ENCODE measurements at places on chromosomes 12 and 14.
A peak's percentile ranks its signal among the peaks of the same experiment; 100 is the strongest.

- no peak for DNase-seq
Observed at GRCh38 chr14:65904988-65905387, 492.5 kb downstream of the FUT8 start.

DNA sequence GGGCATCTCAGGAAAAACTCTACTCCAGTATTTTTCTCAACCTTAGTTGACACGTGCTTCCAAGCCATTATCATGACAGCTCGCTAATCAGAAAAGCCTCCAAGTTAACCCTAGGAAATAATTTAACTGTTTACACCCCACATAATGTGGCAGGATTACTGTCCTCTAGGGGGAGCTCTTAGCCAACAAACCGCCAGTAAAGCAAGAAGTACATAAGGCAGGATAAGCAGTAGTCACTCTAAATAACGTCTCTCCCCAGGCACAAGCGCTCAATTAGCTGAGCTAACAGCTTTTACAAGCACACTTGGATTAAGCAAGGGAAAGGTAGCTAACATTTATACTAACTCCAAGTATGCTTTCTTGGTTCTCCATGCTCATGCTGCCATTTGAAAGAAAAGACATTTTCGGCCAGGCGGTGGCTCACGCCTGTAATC is 22.8 kb downstream of the APOBEC1 start:
- no peak for DNase-seq

- no peak for DNase-seq
Observed at GRCh38 chr14:101024686-101025085, 121.2 kb upstream of the RTL1 start.

DNA sequence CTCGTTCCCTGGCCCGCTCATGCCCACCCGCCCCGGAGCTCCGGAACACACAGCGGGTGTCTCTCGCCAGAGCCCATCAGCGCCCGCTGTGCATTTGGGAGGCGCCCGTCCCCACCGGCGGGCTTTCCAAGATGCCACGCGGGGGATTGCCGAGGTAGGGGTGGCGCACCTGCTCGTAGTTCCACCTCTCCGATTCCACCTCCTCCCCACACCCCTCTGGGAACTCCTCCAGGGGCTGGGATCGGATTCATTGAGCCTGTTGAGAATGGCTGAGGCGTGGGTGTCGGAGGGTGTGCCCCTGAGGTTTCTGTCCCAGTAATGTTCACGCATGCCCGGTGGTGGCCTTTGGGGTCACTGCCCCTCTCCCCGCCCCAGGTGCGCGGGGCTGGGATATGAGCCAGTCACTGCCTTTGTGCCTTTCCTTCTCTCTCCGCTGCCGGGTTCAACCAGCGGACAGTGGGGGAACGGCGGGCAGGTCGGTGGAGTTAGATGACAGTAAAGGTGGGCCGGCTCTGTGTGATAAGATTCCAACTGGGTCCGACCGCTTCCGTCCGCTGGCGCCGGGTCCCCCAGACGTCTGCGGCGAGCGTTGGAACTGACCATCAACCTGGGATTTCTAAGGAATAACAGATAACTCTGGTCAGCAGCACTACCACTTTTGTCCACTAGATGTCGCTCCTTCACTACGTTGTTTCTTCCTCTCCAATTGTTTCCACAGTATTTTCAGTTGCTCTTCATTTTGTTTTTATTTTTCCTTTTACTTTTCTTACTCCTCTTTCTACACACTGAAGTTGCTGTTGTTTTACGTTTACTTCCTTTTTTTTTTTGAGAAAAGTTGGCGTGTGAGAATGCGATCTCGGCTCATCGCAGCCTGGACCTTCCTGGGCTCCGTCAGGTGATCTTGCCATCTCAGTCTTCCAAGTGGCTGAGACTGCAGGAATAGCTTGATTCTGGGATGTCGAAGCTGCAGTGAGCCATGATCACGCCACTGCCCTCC is 178.1 kb upstream of the ALG10B start:
- peak; percentile 58 for DNase-seq

Data from LHCN-M2 (cell line).